Neural crest cell (in vitro differentiated cells): ENCODE measurements at places on chromosomes 11 and 22. TPM values are rescaled to one million over a fixed set of nuclear protein-coding genes. Genes with fewer than 3 reads are reported as not detected.

GRCh38 chr11:113387605-113388211, at the start of gene ANKK1:
TSS of gene ANKK1 (plus strand) at chr11:113387779. CDS start at chr11:113387885, 106 bp downstream.
- DNase-seq, result peak; percentile 19

GRCh38 chr22:17410576-17410975, 41.3 kb downstream of the CECR2 start:
- no peak for DNase-seq

GRCh38 chr11:64063777-64064176, 28.0 kb downstream of the FLRT1 start:
- no peak for DNase-seq

- DNase-seq, result no peak
Observed at GRCh38 chr22:17536269-17536668, 27.0 kb upstream of the SLC25A18 start.

SLC5A12 gene
- total RNA-seq, result 3.4 and 4.1 TPM in 2 replicates

- no peak for DNase-seq
Observed at GRCh38 chr11:92552942-92553341, 328.3 kb downstream of the FAT3 start.

- no peak for DNase-seq
Observed at GRCh38 chr11:19766206-19766605, 53.6 kb downstream of the NAV2 start.

ABTB2 gene
- total RNA-seq, result 2.3 and 3.0 TPM in 2 replicates

CAVIN3 gene
- total RNA-seq, result 5.8 and 9.9 TPM in 2 replicates

PRODH gene
- 0.09 and 1.3 TPM in 2 replicates for total RNA-seq

DNA sequence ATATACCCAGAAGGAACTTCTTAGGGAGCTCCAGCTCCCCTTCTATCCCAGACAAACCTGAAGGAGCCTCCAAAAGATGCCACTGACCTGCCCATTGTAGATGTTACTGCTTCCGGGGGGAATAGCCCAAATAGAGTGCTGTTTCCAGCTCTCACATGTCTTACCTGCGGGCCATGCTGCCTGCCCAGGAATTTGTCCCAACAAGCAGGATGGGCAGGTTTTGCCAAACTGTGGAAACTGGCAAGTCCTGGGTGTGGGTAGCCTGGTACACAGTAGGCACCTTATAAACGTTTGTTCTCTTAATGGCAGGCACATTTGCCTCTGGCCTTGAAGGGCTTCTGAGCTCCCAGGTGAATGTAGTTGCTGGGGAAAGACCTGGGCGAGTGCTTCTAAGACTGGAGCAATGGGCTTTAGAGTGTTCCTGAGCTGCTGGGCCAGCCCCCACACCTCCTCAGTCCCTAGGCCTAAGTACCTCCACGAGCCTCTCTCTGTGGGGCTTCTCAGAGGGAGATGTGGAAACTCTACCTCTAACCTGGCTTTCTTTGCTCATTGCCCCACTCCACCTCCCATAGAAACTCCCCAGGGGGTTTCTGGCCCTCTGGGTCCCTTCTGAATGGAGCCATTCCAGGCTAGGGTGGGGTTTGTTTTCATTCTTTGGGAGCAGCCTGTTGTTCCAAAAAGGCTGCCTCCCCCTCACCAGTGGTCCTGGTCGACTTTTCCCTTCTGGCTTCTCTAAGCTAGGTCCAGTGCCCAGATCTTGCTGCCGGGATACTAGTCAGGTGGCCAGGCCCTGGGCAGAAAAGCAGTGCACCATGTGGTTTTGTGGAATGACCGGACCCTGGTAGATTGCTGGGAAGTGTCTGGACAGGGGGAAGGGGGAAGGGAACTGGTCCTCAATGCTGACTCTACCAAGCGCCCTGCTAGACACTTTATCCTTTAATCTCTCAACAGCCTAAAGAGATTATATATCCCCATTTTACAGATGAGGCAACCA, 37.2 kb downstream of the LIMK2 start:
- no peak for DNase-seq

ASPHD2 gene
- 4.5 and 4.9 TPM in 2 replicates for total RNA-seq

CDC42EP2 gene
- total RNA-seq, result 2.3 and 4.0 TPM in 2 replicates

DNA sequence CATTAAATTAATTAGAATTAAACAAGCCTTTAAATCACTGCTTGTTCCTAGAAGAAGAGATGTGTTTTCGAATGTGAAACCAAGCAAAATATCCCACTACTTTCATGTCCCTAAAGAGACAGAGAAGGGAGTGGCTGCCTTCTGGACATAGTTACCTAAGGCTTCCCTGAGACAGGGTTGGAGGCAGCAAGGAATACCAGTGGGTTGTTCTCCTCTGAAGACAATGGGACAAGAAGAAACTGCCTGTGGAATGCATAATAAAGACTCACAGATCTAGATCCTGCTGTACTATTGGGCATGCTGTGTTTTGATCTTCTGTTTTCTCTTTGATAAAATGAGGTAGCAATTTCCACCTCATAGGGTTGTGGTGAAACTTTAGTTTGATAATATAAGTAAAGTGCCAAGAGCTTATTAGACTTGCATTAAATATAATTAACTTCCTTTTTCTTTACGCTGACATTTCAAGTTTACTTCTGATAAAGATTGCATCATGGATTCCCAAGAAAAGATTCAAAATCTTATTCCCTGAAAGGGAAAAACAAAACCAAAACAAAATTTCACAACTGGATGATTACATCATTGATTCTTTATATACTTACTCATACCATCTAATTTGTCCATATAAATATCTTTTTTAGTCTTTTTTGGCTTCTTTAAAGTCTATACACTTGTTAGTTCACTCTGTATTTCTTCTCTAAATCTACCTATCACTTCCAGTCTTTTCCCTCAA, 621.3 kb downstream of the ETS1 start:
- no peak for DNase-seq
